ENCODE measurements at places on chromosomes 2 and 18.

DNA sequence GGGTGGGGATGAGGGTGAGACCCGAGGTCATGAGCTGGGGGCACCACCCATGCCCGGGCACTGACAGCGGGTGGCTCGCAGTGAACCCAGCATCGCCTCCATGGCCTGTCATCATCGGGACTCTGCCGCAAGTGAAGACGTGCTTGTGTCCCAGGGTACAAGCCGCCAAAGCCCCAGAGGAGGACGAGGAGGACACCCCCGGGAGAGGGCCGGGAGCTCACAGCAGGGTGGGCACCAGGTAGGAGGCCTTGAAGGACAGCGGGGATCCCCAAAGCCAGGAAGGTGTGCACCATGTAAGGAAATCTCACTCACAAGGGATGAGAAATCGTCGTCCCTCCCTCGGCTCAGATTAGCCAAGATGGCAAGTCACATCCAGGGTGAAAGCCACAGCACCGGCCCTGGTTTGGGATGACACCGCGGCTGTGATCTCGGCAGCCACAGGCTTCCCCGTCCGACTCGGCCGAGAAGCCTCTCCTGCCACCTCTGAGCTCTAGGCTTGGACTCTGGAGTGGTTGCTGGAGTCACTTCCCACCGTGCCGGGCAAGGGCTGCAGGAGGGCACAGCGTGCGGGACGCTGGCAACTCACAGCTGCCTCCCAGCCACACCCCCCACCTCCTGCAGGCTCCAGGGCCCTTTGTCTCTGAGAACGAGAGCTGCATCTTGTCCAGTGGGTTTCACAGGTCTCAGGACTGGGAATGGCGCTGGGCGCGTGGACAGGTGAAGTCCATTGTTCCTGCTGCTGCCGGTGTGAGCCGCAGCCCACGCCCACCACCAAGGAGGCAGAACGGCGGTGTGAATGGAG is 81.6 kb upstream of the CTDP1 start:
- DNase-seq: no peak

DNA sequence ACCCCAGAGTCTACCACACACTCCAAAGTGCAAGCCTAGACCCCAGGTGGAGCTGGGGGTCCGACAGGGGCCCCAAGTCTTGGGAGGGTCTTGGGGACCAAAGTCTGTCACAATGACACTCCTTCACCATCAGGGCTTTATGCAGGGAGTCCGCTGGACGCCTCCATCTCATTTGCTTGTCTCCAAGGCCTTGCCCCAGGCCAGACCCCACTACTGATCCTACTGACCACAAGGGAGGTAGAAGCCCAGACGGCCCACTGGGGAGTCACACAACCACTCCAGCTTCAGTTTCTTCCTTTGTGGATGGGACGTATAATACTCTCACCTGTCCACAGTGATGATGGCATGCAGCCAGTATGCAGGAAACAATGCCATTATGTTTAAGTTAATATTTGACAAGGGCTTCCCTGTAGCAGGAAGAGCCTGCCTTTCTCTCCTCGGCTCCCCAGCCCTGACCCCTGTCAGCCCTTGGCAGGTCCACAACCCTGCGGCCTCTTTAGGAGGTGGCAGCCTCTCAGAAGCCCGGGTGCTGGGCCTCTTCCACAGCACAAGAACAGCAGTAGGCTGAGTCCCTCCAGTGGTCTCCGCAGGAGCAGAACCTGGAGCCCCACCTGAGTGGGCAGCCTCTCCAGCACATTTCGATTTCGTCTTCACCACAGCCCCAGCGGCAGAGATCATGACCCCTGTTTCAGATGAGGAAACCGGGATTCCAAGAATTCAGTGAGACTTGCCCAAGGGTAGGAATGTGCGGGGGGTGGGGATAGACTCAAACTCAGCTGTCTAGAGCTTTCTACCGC is 6.5 kb downstream of the BIN1 start:
- peak; percentile 83 for DNase-seq

- DNase-seq: no peak
These were observed 120.2 kb upstream of the TMEFF2 start for GRCh38 chr2:192314800-192315481.

DNA sequence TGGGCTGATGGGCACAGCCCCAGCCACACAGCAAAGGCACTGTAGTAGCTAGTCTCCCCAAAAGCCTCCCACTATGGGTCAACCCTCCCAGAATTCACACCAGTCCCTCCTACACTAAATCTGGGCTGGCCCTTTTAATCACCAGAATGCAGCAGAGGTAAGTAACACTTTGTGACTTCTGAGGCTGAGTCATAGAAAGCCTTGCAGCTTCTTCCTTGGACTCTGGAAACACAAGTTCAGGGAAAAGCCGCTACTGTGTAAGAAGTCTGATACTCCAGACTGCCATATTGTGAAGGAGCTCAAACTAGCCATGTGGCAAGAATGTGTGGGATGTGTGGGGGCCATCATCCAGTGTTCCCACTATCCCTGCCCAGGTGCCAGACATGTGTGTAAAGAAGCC is 19.0 kb upstream of the SIX2 start:
- no peak for DNase-seq

DNA sequence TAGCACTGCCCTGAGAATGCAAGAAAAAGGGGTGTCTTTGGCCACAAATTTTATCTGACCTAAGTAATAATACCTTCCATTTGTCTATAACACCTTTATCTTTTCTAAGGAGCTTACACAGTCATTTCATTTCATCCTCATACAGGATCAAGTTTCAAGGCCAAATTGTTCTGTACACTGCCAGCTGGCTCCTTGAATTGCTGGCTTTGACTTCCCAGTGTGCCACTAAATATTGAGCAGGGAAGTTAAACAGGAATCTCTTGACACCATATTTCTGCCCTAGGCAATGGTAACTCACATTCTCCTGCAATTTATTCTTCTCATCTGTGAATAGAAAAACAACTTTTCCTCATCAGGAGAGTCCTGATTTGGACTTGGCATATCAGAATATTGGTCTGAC is 195.1 kb upstream of the LRP1B start:
- peak; percentile 13 for DNase-seq

- DNase-seq: peak; percentile 91
These were observed at the start of gene CRIM1 for GRCh38 chr2:36355151-36355889. TSS of gene CRIM1 (plus strand) at chr2:36355778. CDS start at chr2:36356293, 515 bp downstream.

- DNase-seq: no peak
These were observed 1602.7 kb upstream of the SLC39A10 start for GRCh38 chr2:194054313-194054712.

DNA sequence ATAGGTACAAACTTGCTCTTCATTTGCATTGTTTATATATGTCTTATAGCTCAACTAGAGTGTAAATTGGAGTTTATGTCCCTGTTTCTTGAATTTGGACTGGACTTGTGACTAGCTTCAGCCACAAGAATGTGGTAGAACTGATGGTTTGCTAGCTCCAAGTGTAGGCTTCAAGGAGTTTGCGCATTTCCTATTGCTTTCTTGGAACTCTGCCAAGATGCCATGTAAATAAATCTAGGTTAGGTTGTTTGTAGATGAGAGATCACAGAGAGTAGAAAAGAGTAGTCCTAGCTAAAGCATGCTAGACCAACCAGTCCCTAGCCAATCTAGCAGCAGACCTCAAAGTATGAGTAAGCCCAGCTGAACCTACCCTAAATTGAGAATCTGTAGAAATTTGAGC is 183.0 kb upstream of the CYP26B1 start:
- DNase-seq: no peak

DNA sequence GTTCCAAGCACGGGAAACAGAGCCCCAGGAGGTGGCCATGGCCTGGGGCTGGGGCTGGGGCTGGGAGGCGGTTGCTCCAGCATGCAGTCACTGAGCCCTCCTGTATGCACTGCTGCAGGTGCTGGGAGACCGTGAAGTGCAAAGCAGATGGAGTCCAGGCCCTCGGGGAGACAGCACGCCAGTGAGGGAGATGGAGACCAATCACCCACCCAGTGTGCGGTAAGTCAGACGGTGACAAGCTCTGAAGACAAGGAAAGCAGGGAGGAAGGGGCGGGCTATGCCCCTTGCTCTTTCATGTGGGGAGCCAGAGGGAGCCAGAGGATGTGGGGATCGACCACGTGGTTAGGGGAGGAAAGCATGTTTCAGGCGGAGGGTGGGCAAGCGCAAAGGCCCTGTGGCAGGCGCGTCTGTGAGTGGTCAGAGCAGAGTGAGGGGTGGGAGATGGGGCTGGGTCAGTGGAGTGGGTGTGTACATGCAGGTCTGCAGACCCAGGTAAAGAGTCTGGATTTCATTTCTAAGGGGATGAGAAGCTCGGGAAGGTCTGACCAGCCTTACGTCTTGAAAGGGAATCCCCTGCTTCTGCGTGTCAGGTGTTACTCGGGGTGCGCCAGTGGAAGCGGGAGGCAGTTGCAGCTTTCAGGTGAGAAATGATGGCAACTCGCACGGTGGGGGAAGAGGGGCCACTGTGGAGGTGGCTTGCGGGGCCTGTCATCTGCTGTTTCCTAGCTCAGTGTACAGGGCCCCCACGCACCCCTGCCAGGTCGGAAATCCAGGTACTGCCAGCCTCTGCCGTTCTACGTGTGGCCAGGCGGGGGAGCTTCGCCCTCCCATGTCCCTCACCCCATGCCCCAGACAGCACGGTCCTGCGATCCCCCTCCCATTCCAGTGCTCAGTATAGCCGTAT is 19.4 kb downstream of the RRM2 start:
- no peak for DNase-seq

- DNase-seq: no peak
These were observed 33.2 kb downstream of the ADCY3 start for GRCh38 chr2:24886691-24887304.

- no peak for DNase-seq
These were observed 62.7 kb downstream of the CLHC1 start for GRCh38 chr2:55169359-55169758.

DNA sequence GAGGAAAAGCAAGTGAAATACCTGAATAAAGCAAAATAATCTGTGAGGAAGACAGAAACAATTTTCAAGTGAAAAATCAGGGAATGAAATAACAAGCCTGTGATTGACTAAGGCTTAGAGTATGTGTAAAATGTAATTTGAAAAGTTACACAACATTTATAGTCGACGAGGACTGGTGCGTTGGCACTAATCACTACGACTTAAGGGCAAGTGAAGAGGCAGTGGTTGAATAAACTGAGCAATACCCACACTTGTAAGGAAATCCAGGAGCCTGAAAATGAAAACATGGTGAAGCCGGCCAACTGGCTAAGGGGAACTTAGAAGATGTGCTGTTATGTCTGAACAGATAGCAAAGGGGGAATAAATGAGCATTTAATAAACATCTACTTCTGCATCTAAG is 13.4 kb downstream of the DOK1 start:
- no peak for DNase-seq

GRCh38 chr2:143939626-143940330 is 580.1 kb downstream of the ZEB2 start:
- DNase-seq: no peak

DNA sequence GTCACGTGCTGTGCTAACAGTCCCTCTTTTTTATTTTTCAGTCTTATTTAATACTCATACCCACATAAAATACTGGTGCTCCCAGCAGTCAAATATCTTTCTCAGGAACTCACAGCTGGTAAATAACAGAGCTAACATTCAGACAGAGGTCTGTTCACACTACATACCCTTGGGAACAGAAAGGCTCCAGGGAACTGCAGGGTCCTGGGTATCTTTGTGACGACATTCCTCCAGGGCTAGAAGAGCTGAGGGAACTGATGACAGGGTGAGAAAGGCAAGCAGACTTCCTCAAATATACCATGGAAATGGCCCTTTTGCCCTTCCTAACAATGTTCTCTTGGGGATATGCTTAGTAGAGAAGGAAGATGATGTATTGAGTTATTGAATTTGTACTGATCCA is 19.3 kb downstream of the PDE6D start:
- DNase-seq: no peak

DNA sequence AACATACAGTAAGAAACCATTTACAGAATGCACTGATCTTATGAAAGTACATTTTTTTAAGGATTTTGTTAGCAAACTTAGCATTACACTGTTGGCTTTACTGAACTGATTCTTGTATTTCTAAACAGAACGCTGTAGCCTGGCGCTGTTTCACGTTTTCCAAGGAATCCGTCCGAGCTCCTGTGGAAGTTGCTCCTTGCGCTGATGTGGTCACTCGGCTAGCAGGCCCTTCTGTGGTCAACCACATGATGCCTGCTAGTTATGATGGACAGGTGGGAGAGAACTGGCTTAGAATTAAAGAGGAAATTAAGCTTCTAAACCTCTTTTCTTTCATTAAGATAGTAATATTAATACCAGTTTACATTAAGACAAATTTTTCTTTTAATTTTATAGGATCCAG is 76.8 kb downstream of the CEP192 start:
- DNase-seq: no peak

DNA sequence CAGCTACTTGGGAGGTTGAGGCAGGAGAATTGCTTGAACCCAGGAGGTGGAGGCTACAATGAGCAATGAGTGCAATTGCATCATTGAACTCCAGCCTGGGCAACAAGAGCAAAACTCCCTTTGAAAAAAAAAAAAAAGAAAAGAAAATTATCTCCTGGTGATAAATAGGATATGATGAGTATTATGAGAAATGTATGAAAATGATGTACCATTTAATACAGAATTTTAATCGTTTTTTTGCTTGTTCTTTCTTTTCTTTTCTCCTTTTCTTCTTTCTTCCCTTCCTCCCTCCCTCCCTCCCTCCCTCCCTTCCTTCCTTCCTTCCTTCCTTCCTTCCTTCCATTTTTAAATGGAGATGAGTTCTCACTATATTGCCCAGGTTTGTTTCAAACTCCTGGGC is 40.4 kb downstream of the TTC27 start:
- DNase-seq: no peak

- DNase-seq: no peak
These were observed 17.7 kb downstream of the PLA2R1 start for GRCh38 chr2:160044728-160045127.

- DNase-seq: no peak
These were observed 51.3 kb upstream of the CYRIA start for GRCh38 chr2:16716944-16717343.

- no peak for DNase-seq
These were observed 89.2 kb downstream of the NFATC1 start for GRCh38 chr18:79484661-79485621.

- DNase-seq: no peak
These were observed 22.7 kb upstream of the CASP8 start for GRCh38 chr2:201237486-201238123.

- DNase-seq: no peak
These were observed 554.4 kb upstream of the LRRTM1 start for GRCh38 chr2:80858965-80859364.

- no peak for DNase-seq
These were observed 260.0 kb upstream of the FN1 start for GRCh38 chr2:215695861-215696260.

- no peak for DNase-seq
These were observed 19.5 kb upstream of the KCNE4 start for GRCh38 chr2:223032187-223033142.

DNA sequence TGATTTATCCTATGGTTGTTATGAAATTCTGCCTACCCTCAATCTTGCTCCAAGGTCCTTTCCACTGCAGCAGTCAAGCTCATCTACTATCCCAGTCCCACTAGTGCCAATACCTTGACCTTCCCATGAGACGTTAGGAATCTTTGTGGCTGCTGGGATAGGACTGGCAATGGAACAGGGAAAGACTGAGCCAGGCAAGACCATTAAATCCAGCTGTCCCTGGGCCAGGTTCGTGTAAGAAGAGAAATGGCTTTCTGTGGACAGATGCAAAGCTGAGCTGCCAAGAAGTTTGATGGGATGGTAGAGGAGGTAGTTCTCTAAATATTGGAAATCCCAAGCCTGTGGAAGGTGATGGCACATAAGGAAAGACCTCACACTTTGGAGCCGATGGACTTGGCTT is 50.1 kb upstream of the TMEM17 start:
- DNase-seq: no peak

GRCh38 chr2:204019572-204020501 is 83.3 kb downstream of the ICOS start:
- DNase-seq: no peak

Data from mucosa of gallbladder (tissue), 1 donor.